ENCODE measurements at places on chromosomes 6 and 20. TPM values are rescaled to one million over a fixed set of nuclear protein-coding genes. Genes with fewer than 3 reads are reported as not detected.

DNA sequence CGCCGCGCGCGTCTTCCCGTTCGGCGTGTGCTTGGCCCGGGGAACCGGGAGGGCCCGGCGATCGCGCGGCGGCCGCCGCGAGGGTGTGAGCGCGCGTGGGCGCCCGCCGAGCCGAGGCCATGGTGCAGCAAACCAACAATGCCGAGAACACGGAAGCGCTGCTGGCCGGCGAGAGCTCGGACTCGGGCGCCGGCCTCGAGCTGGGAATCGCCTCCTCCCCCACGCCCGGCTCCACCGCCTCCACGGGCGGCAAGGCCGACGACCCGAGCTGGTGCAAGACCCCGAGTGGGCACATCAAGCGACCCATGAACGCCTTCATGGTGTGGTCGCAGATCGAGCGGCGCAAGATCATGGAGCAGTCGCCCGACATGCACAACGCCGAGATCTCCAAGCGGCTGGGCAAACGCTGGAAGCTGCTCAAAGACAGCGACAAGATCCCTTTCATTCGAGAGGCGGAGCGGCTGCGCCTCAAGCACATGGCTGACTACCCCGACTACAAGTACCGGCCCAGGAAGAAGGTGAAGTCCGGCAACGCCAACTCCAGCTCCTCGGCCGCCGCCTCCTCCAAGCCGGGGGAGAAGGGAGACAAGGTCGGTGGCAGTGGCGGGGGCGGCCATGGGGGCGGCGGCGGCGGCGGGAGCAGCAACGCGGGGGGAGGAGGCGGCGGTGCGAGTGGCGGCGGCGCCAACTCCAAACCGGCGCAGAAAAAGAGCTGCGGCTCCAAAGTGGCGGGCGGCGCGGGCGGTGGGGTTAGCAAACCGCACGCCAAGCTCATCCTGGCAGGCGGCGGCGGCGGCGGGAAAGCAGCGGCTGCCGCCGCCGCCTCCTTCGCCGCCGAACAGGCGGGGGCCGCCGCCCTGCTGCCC is 1.1 kb downstream of the SOX4 start:
- DNase-seq: peak; percentile 63

CTCFL gene
- not detected for total RNA-seq

GCNT2 gene
- 7.5 TPM for total RNA-seq

- DNase-seq: no peak
These were observed 45.9 kb upstream of the FRMD1 start for GRCh38 chr6:168124921-168125320.

DNA sequence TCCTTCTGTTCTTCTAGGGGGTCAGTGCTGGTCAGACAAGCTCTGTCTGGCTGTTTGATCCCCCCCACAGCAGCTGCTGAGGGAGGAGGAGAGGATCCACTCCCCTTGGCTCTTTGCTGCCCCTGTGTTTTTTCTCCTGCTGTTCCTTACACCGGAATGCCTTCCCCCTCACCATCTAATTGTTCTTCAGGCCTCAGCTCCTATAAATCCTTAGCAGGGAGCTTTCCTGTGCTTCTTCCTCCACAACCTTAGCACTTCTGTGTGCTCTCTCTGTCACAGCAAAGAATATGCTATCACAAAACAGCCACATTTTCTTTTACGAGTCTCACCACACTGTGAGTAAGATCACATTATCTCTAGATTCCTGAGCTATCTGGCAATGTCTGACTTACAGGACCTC is 196.6 kb downstream of the OTOR start:
- DNase-seq: no peak

GRCh38 chr6:73854998-73855718 is 159.2 kb downstream of the CD109 start:
- no peak for DNase-seq

CSE1L gene
- total RNA-seq: 69.8 TPM

SLC12A5 gene
- total RNA-seq: 1.9 TPM

HNF4A gene
- total RNA-seq: not detected

DNA sequence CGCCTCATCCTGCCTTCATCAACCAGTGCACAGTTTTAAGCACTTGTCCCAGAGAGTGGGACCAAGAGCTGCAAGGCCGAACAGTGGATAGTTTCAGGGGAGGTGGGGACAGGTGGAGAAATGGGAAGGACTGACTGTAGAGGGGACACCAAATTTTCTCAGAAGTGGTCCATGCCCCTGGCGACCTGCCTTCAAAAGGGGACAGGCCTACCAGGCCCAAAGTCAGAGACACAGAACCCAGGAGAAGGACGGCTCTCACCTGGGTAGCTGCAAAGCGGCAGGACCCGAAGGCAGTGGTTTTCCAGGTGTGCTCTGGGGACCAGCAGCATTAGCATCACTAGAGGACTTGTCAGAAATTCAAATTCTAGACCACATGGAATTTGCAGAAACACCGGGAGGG is 5.8 kb downstream of the TFEB start:
- DNase-seq: no peak

- peak; percentile 70 for DNase-seq
These were observed 32.7 kb upstream of the ID4 start for GRCh38 chr6:19804205-19805128.

TRIM15 gene
- total RNA-seq: not detected

DNA sequence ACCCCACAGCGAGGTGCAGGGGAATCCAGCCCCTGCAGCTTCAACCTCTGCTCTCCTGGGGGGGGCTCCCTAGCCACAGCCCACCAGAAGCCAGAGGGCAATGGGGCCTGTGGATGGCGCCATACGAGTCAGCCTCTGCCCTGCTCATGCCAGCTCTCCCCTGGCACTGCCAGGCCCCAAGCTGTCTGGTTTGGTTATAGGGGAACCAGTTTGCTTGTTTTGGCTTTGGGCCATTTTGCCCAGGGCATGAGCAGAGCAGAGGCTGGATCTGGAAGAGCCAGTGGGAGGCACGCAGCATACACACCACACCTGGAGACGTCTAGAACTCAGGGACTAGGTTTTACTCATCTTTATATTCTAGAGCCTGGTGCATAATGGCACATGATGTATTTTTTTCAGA is 66.7 kb upstream of the SLC22A16 start:
- no peak for DNase-seq

- DNase-seq: no peak
These were observed 104.0 kb downstream of the GJA1 start for GRCh38 chr6:121539439-121539838.

GRCh38 chr6:66662196-66662595 is 955.2 kb upstream of the EYS start:
- DNase-seq: no peak

DNA sequence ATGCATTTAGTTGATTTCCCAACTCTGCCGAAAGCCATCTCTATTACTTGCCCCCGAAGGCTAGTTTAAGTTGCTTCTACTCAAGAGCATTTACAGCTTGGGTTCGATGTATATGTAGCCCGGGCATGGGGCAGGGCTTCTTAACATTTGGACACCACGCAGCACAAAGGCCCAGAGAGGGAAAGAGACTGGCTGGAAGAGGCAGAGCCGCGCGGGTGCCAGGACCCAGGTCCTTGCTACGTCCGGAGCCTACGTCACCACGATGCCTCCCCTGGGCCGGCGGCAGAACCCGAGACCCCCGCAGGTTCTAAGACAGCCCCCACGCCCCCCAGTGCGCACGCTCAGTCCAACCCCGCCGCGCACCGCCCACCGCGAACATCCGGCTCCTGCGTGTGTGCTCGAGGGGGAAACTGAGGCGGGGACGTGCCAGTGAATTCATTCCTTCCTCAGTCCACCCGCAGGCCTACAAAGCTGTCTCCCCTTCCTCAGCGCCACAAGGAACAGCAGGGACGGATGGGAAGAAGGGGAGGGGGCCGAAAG is 367 bp upstream of the PCIF1 start:
- DNase-seq: no peak

Data from activated naive CD8-positive, alpha-beta T cell treated with anti-CD3 and anti-CD28 coated beads, Interleukin-2, amount 10 ng/mL, durations not matched to agents 7 days and 5 days (primary cell).